ENCODE measurements at places on chromosomes 4 and X.

DNA sequence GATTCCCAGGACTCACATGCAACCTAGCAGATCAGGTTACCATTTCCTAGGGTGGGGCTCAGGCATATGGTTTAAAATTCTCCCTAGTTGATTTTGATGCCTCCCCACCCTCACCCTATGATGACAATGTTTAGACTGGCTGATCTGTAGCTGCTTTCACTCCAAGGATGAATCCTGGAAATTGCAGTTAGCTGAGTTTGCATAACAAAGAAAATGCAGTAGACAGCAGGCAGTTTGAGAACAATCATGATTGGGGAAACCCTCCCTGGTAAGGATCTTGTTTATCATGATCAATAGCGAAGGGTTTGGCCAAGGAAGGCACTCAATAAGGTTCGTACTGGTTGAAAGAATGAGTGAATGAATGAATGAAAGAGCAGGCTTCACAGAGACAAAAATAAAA, 2.1 kb downstream of the ZNF518B start:
- no peak for DNase-seq

- DNase-seq = no peak
Measured at GRCh38 chrX:128699716-128700285, 647.6 kb upstream of the ACTRT1 start.

DNA sequence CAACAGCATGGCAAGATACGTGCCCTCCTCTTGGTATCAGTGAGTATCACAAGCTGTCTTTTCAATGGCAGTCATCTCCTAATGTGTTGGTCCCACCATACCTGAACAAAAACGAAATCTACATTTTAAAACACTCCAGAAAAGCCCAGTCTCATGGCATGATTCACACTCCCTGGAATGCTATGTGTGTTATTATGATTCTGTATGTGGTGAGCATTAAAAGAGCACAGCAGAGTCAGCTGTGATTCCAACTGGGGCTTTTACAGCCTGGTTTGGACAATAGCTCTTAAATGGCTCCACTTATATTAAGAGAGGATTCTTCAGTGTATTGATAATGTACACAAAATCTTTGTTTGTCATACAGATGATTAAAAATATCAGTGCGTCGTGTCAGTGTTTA, 274.1 kb upstream of the GK2 start:
- DNase-seq = no peak

DNA sequence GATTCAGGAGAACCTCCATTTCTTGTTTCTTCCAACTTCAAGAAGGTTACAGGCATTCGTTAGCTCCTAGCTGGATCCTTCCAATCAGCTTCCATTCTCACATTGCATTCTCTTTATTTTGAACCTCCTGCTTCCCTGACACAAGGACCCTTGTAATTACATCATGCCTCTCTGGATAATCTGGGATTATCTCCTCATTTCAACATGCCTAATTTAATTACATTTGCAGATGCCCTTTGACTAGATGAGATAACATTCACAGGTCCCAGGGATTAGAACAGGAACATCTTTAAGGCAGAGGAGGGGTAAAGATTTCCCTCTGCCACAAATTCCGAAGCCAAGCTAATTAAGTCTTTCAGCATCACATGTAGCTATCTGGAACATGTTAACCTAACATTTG, 753.8 kb upstream of the PCDH7 start:
- no peak for DNase-seq

DNA sequence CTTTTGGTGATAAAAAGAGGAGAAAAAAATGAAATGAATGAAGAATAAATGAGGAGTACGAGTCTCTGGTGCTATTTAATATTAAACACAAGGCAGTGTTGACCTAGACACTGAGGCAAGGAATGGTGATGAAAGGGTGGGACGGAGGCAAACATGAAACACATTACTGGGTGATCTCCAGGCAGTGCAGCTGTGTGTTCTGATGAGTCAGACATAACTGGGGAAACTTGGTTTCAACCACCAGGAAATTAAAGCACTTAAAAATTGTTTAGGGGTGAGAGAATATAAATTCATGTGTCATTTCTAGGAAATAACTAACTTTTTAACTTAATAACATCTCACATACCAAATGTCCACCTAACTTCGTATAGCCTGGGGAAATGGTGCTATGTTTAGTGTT, 19.7 kb upstream of the CXCL6 start:
- no peak for DNase-seq

DNA sequence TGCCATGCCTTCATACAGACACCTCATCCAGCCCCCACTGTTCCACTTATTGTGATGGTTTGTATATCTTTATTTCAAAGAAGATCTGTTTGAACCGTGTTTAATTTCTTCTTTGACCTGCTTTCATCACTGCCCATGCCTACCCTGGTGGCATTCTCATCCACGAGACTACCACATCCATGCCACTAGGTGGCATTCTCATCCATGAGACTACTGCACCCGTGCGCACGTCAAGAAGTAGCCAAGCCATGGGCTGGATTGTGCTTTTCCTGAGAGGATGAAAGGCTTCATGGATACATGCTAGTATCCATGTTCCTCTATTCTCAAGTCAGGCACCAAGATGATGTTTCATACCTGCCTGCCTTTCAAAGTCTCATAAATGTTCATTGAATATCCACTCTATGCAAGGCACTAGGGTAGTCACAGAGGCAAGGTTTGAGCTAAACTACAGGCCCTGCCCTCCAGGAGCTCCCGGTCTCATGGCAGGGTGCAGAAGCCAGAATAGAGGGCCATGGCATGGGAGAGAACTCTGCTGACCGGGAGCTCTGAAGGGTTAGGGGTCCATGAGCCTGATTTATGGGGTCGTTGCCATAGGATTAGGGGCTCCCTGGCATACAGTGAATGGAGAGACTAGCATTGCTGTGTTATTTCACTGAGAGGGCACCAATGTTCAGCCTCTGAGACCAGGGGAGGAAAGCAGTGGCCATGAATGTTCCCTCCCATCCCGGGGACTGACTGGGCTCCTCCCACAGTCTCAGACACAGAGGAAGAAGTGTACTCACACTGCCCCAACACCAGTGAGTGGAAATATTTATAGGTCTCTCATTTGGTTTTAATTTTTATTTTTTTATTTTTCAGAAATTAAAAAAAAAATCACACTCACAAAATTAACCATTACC, 24.8 kb upstream of the EOLA2 start:
- no peak for DNase-seq

DNA sequence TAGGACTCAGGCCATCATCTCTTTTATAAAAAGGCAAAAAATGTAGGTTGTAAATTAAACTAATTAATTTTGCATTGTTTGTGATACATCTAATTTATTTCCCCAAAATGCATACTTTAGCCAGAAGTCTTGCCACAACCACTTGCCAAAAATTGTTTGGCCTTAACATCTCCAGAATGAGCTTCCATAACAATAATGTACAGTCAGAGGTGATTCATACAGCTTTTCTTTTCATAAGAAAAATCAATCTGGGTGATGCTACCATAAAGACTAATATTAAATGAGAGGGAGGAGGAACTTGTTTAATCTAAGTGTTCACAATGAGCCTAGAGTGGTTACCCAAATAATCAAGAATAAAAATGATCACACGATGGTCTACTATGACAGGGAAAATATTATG, 59.3 kb downstream of the AMMECR1 start:
- DNase-seq = no peak

- DNase-seq = no peak
Measured at GRCh38 chrX:145818186-145819113, 821 bp downstream of the SLITRK2 start.

- DNase-seq = peak; percentile 53
Measured at GRCh38 chrX:74613370-74614092, 893 bp downstream of the RLIM start.

GRCh38 chrX:13376857-13377549, 57.1 kb upstream of the ATXN3L start:
- no peak for DNase-seq

DNA sequence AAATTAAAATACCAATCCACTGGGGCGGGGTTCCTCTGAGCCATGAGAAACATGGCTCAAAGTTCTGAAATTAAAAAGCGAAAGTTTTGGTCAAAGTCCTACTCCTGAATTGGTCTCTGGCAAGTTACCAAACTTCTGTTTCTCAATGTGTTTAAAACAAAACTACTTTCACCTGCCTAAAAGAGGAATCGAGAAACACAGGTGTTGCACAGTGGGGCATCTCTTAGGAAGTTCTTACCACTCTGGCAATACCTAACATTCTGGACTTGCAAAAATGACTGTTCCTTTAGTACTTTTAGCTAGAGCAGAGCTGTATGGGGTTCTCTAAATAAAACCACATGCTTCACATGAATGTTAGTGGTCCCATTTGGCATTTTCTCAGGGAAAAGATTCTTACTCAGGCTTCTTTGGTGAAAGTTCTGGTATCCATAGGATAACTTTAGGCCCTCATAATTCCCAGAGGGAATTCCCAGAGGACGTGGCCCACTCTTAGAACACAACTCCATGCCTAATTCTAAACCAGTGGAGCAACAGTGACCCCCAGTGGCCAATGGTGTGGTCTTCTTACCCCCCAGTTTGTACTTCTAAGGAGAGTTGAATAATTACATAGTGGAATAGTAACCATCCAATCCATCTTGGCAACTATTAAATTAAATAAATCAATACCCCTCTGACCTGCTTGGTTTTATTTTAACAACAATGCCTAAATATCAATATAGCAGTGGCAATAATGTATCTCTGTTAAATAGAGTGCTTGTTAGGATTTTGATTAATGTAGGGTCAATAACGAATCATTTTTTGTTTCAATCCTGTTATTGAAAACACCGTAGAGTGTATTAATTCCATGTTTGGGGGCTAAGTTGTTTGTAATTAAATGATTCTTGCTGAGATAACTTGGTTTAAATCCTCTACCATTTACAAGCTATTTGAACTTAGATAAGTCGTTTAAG, 21.9 kb downstream of the BMP3 start:
- DNase-seq = peak; percentile 58

DNA sequence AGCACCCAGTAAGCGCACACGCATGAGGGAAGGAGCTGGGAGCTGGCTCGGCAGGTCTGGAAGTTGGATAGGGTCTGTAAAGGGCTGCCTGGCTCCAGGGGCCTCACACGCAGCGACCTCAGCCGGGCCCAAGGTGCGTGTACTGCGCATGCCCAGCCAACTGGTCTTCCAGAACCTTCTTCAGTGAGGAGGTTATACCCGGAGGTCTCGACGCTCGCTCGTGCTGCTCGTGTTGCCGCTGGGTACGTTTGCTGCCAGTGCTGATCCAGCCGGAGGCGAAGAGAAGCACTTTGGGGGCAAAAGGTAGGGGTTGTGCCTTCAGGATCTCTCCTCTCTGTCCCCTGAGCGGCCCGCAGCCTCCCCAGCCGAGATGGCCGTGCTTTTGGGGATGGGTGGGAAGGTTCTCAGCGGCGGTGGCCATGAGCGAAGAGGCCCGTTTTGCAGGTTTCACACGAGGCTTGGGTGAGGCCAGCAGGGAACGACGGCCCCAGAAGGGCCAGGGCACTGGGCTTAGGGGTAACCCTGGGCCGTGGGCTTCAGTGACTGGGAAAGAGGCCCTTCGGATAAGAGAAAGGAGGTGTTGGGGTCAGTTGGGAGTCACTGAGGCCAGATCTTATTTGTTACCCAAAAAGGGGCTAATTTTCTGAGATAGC, 3.8 kb upstream of the CXCL9 start:
- no peak for DNase-seq

DNA sequence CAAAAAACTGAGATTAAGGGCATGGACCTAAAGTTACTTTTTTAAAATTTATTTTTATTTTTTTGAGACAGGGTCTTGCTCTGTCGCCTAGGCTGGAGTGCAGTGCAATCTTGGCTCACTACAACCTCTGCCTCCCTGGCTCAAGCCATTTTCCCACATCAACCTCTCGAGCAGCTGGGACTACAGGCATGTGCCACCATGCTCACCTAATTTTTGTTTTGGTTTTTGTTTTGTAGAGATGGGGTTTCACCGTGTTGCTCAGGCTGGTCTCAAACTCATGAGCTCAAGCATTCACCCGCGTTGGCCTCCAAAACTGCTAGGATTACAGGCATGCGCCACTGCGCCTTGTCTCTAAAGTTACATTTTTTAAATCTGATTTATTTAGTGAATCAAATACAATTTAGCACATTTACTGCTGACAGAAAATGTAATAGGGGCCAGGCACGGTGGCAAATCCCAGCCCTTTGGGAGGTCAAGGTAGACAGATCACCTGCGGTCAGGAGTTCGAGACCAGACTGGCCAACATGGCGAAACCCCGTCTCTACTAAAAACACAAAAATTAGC, 38.3 kb downstream of the GUCY1A1 start:
- no peak for DNase-seq

GRCh38 chrX:149513825-149514428, 8.8 kb upstream of the IDS start:
- no peak for DNase-seq

DNA sequence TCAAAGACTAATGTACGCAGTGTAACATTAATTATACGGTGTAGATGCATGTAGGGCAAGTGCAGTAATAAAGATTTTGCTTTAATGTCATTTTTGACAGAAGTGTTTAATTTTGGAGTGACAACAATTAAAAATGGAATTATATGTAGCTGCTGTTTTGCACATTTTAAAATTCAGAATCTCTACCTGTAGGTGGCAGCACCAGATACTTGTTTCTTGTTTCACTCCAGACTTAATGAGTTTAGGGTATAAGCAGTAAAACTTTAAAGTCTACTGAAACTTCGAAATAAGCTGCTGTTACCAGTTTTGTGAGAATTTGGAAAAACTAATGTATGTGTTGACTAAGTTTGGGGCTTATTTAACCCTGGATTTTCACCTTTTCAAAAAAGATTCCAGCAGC, 144.9 kb downstream of the POLA1 start:
- no peak for DNase-seq

- no peak for DNase-seq
Measured at GRCh38 chr4:44118971-44119680, 329.5 kb downstream of the KCTD8 start.

- DNase-seq = no peak
Measured at GRCh38 chr4:177974461-177974860, 532.2 kb upstream of the AGA start.

GRCh38 chrX:330726-331150, 12.1 kb upstream of the GTPBP6 start:
- DNase-seq = no peak

GRCh38 chrX:17814557-17814956, 46.5 kb downstream of the RAI2 start:
- no peak for DNase-seq

- no peak for DNase-seq
Measured at GRCh38 chr4:12844141-12844540, 640.0 kb downstream of the RAB28 start.

DNA sequence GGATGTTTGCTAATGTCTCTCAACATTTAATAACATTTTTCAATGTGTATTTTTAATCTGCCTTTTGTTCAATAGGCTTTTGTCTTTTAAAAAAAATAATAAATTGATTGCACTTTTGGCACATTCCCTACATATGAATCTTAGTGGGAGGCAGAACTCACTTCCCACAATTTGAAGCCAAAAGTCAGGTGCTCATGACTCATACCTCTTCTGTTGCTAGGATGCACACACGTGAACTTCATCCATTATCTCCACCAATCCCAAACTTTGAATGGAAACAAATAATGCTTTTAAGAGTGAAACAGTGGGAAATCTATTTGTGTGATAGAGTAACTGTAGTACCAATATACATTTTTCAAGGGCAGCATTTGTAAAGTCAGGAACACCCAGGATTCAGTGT, 260.5 kb downstream of the IQCM start:
- DNase-seq = no peak

- DNase-seq = no peak
Measured at GRCh38 chr4:182578402-182578801, 335.2 kb downstream of the TENM3 start.
